ENCODE measurements at places on chromosomes 2 and 18.
A peak's percentile ranks its signal among the peaks of the same experiment; 100 is the strongest.

GRCh38 chr2:6392966-6393365 lies 472.7 kb downstream of the CMPK2 start:
- no peak for DNase-seq

DNA sequence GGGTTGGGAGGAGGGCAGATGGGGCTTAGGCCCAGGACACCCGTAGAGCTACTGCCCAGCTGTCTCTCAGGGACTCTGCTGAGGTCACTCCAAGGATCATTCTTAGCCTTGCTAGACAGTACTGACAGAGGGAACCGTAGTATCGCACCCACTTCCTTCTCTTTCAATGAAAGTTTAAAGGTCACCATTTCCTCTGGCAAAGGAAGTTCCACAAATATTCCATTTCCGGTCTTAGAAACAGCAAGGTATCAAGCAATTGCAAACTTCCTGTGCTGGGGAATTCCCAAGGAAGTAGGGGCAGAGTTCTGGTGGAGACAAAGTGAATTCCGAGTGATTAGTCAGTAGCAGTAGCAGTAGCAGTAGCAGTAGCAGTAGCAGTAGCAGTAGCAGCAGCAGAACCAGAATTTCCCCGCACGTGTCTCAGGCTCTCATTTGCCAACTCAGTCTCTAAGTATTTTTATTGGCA lies 24.7 kb downstream of the IL1B start:
- DNase-seq: no peak

- no peak for DNase-seq
These were observed 92.3 kb upstream of the UPP2 start for GRCh38 chr2:158009399-158009798.

DNA sequence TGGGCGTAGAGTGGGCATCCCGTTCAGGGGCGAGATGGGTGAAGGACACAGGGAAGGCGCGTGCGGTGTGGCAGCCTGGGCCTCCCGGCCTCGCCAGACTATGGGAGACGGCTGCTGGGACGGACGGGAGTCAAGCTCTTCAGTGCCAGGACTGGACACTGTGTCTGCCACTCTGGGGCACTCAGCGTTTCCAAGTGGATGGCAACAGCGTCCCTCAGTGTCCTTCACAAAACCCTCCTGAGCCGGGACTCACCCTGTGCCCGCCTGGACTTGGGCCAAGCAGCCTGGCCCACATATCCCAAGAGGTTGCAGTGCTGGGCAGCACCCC lies 16.3 kb upstream of the BOK start:
- DNase-seq: no peak

DNA sequence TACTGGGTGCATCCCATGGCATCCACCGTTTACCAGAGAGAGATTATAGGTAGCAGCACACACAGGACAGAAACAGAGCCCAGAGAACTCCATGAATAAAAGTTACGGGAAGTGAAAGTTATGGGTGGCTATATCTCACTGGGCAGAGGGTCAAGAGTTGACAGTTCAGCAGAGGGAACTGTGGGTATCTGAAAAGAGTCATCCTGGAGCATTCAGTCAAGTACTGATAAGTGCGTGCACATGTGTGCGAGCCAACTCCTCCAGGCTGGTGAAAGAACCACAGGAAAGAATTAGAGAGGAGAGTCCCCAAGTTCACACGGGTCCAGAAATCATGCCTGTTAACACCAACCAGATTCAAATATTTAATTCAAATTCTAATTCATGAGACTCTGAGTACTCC lies 1588.2 kb downstream of the LRP1B start:
- DNase-seq: no peak

DNA sequence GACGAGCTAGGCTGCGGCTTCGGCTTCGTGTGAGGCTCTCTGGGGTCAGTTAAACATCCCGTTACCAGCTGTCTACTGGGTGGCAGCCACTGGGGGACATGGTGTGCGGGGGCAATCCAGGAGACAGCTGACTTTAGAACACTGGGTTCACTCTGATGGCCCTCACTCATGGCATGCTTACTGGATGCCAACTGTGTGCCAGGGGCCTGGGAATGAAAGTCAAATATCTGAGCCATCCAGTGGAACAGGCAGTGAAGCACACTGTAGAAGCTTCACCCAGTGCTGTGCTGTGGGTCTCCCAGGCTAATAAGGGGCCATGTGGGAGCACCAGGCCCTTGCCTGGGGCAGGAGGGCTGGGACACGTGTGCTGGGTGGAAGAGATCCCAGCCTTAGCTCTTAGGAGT lies 48.3 kb downstream of the GLI2 start:
- DNase-seq: no peak

DNA sequence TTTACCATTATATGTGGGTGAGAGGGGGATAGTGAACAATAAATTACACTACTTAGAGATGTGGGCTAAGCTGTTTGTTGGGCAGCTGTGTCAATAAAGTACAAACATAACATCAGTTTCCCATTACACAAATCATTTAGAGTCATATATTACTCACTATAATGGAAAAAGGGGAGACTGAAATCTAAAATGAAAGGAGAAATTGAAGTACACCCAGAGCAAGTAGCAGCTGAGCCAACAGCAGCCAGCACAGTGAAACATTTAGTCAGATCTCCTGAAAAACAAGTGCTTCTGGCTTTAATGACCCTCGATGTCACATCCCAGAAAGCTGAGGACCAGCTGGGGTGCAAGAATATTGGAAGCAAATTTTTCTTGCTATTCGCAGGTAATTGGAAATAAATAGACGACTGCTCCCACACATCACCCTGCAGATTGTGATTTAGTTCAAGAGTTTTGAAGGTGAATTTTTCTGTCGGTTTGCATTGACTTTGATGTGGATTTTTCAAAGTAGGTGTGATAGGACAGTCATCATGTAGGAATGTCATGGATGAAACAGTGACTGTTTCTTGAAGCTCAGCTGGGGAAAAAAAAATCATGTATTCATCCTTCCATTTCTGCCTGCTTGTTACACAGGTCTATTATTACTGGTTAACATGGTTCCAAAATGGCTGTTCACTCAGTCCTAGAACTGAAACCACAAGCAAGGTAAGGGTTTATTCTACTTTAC lies 1607.3 kb upstream of the CELF4 start:
- peak; percentile 88 for DNase-seq

GRCh38 chr2:65548576-65549256 lies 116.3 kb upstream of the SPRED2 start:
- DNase-seq: no peak

DNA sequence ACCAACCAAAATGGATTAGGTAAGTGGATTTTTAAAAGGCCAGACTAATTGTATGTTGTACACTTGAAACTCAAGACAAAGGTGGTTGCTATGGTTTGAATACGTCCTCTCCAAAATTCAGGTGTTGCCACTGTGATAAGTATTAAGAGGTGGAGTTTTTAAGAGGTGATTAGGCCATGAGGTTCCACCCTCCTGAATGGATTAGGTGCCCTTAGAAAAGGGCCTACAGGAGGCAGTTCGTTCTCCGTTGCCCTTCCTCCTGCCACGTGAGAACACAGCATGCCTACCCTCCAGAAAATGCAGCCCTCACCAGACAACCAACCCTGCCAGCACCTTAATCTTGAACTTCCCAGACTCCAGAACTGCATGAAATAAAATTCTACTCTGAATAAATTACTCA lies 51.2 kb downstream of the CHMP3 start:
- peak; percentile 58 for DNase-seq

GRCh38 chr18:35203067-35203466 lies 37.8 kb upstream of the ZNF397 start:
- no peak for DNase-seq

- DNase-seq: no peak
These were observed 40.8 kb downstream of the PAPOLG start for GRCh38 chr2:60796573-60797509.

- no peak for DNase-seq
These were observed 268.4 kb downstream of the METTL4 start for GRCh38 chr18:2302628-2303516.

- no peak for DNase-seq
These were observed 344.9 kb downstream of the LPIN1 start for GRCh38 chr2:12091201-12091806.

GRCh38 chr2:64015391-64015790 lies 3.8 kb downstream of the VPS54 start:
- no peak for DNase-seq

- no peak for DNase-seq
These were observed 47.6 kb upstream of the LGALSL start for GRCh38 chr2:64406407-64406774.

DNA sequence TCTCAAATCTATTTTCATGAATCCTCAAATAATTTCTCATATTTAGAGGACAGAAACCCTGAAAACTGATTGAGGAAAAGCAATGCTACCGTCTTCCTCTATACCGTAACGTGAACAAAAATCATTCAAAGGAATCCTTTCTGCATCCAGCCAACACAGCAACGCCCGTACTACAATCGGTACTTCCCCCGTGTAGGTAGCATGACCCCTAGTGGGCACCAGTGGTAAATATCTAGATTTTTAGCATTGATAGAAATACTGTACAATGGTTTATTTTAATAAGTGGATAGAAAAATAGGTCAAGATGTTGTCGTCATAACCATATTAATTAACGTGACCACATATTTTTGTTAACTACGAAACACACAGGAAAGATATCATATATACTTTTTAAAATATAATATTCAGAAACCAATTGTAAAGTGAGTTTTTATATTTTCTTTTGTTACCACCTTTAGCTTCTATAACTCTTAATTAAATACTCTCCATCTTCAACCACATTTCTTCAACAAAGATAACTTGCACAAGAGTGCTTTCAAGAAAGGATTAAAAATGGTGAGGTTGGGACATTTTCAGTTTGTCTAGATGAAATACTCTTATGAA lies 194.1 kb downstream of the SS18 start:
- no peak for DNase-seq

DNA sequence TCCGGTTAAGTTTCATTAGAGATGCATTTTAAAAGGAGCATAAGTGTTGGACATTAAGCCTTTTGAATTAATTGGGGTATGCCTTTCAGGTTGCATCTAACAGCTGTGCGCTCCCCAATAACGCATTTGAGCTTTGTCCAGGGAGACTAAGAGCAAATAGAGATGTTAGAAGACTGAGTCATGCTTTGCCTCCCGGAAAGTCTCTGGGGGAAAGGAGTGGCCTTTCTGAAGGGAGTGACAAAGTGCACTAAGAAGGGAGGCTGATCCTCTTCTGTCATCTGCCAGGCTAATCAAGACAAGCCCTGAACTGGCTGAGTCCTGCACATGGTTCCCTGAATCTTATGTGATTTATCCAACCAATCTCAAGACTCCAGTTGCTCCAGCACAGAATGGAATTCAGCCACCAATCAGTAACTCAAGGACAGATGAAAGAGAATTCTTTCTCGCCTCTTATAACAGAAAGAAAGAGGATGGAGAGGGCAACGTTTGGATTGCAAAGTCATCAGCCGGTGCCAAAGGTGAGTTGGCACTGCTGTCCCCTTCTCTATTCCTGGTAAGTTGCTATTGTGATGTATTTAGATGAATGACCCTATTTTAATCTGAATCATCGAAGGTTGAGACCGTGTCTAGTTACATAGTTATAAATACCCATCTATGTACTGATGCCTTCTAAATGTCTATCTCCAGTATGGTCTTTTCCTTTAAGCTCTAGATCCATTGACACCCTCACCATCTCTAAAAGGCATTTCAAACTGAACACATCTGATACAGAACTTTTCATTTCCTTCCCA lies 12.1 kb downstream of the TTL start:
- DNase-seq: no peak

- no peak for DNase-seq
These were observed 103.9 kb upstream of the EPAS1 start for GRCh38 chr2:46193356-46193755.

GRCh38 chr18:50444539-50444938 lies 69.7 kb downstream of the SKA1 start:
- no peak for DNase-seq

DNA sequence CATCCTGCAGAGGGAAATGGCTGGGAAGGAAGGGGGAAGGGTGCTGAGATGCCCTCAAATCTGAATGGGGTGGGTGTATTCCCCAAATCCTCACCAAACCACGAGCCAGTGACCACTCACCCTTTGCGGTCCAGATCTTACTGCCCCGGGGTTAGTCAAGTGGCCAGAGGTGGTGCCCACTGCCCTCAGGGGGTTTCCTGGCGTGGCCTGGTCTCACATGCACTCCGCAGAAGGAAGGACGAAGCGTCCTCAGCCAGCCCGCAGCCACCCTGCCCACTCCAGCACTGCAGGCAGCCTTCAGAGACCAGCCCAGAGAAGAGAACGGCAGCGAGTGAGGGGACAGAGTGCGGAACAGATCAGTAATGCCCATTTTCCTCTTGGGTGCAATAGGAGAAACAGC lies 50.4 kb downstream of the IL1RL2 start:
- no peak for DNase-seq

- DNase-seq: no peak
These were observed 124.7 kb downstream of the PPP1R1C start for GRCh38 chr2:182110347-182110746.

- DNase-seq: no peak
These were observed 51.9 kb downstream of the SLC4A1AP start for GRCh38 chr2:27715318-27716210.

DNA sequence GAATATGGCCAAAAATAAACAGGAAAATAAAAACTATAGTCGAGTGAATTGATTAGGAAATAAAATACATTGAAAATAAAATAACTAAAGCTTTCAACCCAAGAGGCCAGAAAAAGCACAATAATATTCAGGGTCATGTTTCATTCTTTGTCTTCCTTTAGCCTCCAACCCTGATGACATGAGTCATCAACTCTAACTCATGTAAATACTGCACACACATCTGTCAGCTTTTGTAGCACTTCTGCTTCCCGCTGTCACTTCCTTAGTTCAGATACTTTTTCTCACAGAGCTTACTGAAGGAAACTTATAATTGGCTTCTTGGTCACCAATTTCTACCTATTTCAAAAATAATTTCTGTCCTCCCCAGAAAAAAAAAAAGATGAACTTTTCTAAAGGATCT lies 112.8 kb downstream of the UPP2 start:
- DNase-seq: peak; percentile 14

Measured in NCI-H774 (cell line).